Stimulated activated CD8-positive, alpha-beta memory T cell treated with anti-CD3 and anti-CD28 coated beads, Interleukin-4, amount 100 ng/mL, for 4 hours (primary cell): ENCODE measurements at places on chromosomes 16 and 17.

DNA sequence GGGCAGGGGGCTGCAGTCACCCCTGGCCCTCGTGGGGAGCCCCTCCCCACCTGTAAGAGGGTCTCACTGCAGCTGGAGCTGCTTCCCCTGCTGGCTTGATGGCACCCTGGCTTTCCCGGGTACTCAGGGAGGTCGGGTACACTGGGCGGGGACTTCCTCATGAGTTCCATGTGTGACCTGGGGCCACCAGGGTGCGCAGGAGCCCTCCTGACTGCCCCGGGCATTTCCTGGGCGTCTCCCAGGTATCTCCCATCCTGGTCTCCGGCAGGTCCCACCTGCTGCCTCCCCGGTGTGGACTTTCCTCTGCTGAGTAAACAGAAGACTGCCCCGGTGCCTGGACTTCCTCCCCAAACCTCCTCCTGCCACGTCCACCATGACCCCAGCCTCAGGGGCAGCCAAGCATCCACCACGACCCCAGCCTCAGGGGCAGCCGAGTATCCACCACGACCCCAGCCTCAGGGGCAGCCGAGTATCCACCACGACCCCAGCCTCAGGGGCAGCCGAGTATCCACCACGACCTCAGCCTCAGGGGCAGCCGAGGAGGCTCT lies 40.9 kb downstream of the CBFA2T3 start:
- DNase-seq, result no peak

DNA sequence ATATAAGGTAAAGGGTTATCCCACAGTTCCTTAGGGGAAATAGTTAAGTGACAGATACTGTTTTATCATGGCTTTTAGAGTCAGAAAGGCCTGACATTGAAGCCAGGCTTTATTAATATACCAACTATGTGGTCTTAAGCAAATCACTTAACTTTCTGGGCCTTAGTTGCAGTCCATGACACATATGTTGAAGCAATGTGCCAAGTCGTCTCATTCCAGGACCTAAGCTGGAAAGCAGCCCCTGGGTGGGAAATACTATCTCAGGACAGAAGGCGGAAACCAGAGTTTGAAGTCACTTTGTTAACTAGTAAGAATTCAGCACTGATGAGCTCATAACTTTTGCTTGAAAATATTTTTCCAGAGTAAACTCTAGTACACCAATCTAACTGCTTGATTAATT lies 80.0 kb downstream of the USP32 start:
- DNase-seq, result no peak

GRCh38 chr16:58507963-58508670 lies 7.2 kb upstream of the SETD6 start:
- DNase-seq, result no peak

- no peak for DNase-seq
Measured at GRCh38 chr17:44092051-44092450, 21.5 kb downstream of the G6PC3 start.

DNA sequence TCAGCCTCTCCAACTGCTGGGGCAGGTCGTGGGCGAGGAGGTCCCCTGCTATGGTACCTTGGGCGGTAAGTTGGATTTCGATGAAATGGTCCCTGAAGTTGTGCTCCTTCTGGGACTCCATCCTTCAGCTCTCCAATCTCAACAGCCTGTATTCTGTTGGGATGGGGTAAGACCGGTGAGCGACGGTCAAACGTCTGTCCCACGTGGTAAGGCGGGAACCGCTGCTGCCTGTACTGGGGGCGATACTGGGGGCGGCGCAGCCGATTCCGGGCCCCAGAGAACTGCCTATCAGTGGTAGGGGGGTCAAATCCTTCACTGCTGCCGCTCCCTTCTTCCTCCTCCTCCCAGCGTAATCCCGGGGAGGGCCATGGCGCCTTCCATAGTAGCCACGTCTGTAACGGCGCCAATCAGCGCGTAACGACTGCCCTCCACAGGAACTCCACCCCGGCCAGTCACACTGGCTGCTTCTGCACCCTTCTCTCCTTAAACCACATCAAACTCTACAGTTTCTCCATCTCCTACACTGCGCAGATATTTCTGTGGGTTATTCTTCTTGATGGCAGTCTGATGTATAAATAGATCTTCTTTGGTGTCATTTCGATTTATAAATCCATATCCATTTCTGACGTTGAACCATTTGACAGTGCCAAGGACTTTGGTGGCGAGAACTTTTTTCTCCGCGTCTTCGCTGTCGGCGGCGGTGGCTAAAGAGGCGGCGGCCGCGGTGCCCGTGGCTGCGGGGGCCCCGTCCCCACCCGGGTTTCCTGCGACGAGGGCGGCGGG lies 41.1 kb downstream of the AHSP start:
- no peak for DNase-seq

DNA sequence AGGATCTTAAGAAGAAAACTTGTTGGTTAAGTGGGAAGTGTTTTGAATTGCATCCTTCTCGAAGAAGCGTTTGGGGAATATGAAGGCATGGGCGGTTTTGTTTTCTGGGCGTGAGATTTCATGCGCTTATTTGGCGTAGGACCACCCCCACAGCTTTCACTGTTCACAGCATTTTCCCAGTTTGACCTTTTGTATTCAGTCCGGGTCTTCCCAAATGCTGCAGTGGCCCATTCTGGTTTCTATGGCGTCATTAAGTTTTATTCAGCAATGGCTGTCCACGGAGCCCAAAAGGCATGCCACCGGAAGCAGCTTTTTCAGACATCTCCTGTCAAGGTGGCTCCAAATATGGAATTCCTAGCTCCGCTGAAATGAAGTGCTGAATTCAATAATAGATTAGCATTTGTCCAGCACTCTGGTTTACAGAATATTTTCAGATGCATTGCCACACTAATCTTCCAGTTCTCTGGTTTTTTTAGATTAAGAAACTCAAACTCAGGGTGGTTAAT lies 90.6 kb upstream of the FBXO47 start:
- DNase-seq, result no peak

DNA sequence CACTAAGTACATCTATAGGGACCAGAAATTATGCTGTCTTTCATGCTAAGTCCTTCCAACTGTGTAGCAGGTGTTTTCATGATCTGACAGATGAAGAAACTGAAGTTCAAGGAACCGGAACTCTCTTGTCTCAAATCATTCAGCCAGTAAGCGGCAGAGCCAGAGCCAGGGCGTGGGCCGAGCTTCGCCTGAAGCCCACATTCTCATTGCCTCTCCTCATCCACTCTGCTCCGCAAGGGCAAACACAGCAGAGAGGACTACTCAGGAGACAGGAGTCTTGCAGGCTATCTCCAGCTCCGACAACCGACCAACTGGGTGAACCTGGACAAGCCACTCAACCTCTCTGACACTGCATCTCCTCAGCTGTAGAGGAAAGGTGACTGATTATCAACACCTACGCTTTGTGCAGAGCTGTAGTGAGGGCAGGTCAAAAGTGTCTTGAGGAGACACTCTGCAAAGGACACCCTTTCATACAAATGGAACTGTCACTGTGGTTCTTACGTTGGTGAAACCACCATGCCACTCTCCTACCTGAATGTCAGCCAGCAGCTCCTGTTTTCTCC lies 72.9 kb downstream of the CYTH1 start:
- no peak for DNase-seq
